ENCODE measurements at places on chromosomes 11 and 22.
A peak's percentile ranks its signal among the peaks of the same experiment; 100 is the strongest.

DNA sequence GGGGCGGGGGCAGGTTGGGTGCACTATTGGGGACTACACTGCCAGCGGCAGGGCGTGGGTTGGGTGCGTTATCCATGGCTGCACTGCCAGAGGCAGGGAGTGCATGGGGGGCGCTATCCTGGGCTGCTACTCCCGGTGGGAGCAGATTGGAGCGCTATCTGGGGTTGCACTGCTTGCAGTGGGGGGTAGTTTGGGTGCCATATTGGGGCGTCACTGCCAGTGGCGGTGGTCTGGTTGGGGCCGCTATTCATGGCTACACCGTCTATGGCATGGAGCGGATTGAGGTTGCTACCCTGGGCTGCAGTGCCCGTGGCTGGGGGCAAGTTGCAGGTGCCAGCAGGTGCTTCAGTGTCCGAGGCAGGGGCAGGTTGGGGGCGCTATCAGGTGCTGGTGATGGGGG, 36.2 kb downstream of the C22orf42 start:
- DNase-seq, result no peak

DNA sequence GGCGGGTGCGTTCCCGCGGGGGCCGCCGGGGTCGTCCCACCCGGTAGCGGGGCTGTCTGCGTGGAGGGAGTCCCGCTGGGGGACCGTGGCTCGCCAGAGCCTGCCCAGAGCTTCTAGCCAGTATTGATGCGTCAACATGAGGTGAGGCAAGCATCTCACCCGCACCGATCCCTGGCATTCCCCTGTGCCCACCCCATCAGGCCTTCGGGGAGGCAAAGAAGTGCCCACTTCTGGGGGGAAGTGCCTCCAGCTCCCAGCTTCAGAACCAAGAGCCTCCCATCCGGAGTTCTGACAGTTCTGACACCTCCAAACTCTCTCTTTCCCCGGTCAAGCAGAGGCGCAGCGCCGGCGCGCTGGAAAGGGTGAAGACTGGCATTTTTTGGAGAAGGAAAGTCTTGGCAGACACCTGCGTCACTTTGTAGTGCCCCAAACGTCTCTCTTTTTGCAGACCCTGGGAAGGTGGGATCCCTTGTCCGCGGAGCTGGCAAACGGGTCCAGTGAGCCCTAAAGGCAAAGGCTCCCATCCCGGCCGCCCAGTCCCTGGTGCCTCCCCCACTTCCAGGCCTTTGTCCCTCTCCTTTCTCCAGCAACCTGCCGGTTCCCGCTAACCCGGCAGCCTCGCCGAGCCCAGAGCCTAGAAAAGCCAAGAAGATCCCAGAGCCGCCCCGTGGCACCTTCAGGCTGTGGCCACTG, 3.2 kb upstream of the PAX6 start:
- DNase-seq, result no peak

- no peak for DNase-seq
Measured at GRCh38 chr11:92322225-92322624, 97.6 kb downstream of the FAT3 start.

GRCh38 chr11:117855912-117856651, 20.4 kb downstream of the FXYD6 start:
- DNase-seq, result no peak

DNA sequence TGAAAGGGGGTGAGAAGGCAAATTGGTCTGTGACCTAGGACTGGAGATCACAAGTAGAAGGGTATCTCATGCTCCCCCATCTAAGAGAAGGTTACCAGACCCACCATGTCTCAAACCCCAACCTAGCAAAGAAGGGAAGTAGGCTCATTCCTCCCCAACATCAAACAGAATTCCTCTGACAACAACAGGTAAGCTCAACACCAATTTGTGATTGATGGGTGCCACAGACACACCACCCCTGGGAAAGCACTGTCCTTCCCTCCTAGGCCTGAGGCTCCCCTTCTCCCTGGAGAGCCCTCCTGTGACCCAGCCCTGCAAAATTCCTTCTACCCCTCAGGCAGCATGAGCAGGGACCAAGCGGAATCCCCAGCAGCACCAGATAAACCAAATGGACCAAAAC, 154.3 kb downstream of the BUD13 start:
- DNase-seq, result no peak

DNA sequence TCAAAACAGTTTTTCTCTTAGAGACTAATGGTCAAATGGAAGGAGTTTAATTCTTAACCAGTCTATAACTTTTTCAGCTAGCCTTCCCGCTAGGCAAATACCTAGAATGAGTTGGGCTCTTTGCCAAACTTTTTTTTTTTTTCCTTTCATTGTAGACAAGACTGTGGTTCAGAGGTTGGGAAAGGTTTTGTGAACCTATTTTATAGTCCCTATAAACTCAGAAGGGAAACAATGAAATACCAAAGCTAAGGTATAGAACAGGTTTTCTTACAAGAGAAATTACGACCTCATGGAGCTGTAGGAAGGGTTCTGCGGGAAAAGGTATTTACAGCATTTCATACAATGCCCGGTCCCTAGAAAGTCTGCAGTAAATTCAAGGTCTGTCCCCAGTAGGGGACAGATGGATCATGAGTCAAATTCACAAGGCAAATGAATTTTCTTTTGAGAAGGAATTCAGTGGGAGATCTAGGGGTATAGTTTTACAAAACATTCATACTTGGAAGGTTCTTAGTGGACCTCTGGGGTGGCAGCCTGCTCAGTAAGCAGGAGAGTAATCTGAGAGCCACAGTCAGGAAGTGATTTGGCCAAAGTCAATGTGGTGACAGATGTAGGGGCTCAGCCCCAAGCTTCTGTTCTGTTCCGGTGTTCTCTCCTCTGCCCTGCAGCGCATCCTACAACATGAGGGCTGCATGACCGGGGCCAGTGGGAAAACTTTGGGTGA, 146.8 kb downstream of the DBX1 start:
- no peak for DNase-seq

- DNase-seq, result no peak
Measured at GRCh38 chr11:3178349-3178748, 13.2 kb upstream of the OSBPL5 start.

- DNase-seq, result no peak
Measured at GRCh38 chr11:107856981-107857517, 1.5 kb downstream of the SLC35F2 start.

- DNase-seq, result no peak
Measured at GRCh38 chr11:23095650-23096189, 235.4 kb upstream of the CCDC179 start.

DNA sequence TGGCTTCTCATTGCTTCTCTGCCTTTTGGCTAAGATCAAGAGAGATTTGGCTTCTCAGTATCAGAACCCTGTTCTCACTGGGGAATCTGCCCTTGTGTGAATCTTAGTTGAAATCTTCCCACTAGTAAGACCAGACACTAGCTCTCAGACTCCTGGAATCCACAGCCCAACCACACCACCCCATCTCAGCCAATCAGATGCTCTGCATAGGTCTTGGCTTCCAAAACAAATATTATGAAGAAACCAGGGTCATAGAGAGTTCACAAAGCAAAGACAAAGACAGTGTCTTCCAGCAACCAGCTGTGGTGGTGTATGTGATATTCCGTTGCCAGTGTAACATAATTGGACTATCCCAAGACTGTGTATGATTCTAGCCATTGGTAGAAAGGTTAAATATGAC, 5.4 kb downstream of the OR8B12 start:
- no peak for DNase-seq

GRCh38 chr11:86288776-86289507, 13.1 kb upstream of the HIKESHI start:
- DNase-seq, result peak; percentile 6

- DNase-seq, result peak; percentile 93
Measured at GRCh38 chr22:41022470-41023298, 69.7 kb upstream of the EP300 start.

DNA sequence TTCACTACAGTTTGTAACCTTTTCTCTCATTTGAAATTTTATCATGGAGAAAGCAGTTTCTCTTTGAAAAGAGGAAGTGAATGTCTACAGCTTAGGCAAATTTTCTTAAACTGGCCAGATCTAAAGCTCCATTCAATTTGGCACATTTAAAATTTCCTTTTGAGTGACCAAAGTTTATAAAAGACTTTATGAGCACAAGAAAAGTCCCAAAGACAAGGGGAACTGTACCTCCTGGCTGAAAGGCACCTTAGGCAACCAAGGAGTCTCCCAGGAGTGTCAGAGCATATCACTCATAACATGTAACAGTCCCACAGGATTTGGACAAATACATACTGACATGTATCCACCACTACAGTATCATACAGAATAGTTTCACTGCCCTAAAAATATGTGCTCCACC, 41.3 kb downstream of the NARS2 start:
- DNase-seq, result no peak

GRCh38 chr22:42443240-42444076, 11.3 kb upstream of the NFAM1 start:
- no peak for DNase-seq

GRCh38 chr11:112962579-112963367, 1.6 kb downstream of the NCAM1 start:
- peak; percentile 44 for DNase-seq

- DNase-seq, result no peak
Measured at GRCh38 chr11:15525582-15525981, 410.9 kb downstream of the INSC start.

GRCh38 chr22:30940685-30941362, 27.8 kb downstream of the MORC2 start:
- DNase-seq, result no peak

DNA sequence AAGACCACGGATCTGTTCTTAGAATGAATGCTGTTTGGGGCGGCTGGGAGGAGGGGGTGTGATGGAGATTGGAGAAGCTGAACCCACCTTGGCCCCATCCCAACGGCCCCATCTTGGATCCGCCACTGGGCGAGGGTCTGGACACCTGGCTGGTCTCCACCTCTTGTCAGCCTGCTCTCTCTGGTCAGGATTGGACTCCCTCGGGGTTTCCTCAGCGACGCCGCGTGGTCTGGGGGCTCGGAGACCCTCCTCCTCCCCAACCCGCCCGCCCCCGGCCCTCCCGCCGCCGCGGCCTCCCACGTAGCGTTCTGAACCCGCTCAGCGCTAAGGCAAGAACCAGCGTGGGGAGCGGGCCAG, 4.3 kb upstream of the FLI1 start:
- DNase-seq, result no peak

DNA sequence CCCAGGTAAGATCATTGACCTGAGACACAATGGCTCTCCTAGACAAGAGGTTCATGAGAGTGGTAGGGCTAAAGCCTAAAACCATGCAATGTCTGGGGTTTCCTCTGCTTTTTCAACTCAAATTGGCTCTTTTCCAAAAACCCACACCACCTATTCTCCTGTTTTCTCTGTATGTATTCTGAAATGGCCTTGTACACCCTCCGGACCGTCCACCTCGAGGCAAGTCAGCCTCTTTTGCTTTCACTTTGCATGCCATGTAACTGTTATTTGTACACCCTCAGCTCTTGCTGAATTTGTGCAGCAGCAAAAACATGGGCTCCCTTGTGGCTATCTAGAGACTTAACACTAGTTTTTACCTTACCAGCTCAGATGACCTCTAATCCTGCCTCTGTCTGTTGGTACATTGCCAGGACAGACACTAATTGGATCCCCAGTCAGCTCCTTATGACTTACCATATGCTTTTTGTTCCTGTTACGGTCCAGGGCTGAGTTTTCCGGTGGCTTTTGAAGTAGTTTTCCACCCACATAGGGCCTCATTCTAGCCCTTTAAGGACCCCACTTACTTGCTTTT, 288.0 kb downstream of the SBF2 start:
- DNase-seq, result no peak

DNA sequence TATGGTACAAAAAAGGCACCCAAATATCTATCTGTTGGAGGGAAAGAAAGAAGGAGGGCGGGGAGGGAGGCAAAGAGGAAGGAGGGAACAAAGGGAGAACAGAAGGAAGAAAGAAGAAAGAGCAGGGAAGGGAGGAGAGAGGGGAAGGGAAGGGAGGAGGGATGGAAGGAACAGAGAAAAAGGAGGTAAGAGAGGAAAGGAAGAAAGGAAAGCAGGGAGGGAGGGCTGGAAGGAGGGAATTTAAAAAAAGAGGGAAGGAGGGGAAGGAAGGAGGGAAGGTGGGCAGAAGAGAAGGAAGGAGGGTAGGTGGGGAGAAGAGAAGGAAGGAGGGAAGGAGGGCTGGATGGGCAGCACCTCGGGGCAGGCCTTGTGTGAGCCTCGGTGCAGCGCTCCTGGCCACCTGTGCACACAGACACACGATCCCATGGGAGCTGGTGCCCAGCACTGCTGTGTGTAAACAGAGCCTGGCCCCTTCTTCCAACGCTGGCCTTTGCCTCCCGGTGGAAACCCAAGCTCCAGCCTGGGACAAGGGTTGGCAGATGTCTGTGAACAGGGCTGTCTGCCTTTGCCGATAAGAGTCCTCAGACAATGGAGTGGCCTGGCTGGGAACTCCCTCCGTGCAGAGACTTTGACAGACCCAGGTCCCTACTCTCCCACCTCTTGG, 23.2 kb downstream of the SMIM38 start:
- no peak for DNase-seq

DNA sequence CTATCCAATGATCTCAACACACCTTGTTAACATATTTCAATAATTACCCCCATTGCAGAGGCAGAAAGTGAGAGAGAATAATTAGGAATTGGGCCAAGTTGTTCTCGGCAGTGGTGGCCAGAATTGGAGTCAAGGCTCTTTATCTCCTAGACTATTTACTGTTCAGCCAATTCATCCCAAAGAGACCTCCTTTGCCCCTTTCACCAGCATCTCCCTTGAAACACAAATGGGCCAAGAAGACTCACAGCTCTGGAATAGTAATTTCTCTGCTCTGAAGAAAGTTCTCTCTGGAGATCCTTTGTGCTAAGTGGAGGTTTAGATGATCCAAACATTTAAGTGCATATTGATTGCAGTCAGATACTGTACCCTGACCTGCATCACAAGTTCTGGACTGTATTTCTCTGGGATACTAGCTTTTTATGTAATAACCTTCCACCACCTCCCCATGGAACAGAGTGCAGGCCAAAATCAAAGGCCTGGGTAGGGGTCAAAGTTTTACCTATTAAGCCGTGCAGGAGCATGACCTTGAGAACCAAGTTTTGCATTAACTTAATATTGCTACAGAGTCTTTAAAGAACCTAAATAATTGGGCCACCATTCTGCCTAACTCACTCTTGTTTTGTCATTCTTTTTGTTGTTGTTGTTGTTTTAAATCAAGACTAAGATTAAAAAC, 19.6 kb upstream of the CADM1 start:
- no peak for DNase-seq

GRCh38 chr11:20097319-20098221, 62.7 kb downstream of the DBX1 start:
- no peak for DNase-seq

DNA sequence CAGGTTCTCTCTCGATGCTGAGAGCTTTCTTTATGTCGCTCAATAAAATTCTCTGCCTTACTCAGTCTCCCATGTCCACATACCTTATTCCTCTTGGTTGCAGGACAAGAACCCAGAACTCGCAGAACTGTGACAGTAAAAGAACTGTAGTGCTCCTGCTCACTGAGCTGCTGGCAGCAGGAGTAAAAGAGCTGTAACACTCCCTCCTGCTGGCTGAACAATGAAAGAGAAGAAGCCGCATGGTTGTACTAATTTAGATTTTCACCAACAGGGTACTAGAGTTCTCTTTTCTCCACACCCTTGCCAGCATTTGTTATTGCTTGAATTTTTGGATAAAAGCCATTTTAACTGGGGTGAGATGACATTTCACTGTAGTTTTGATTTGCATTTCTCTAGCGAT, 433.2 kb downstream of the GUCY1A2 start:
- peak; percentile 7 for DNase-seq

All from iPS-NIHi11 (cell line).